Activated CD4-positive, alpha-beta T cell treated with anti-CD3 and anti-CD28 coated beads, Interleukin-2, amount 10 ng/mL, durations not matched to agents 7 days and 5 days (primary cell): ENCODE measurements at places on chromosomes 6 and 20. TPM values are rescaled to one million over a fixed set of nuclear protein-coding genes. Genes with fewer than 3 reads are reported as not detected.
A peak's percentile ranks its signal among the peaks of the same experiment; 100 is the strongest.

DNA sequence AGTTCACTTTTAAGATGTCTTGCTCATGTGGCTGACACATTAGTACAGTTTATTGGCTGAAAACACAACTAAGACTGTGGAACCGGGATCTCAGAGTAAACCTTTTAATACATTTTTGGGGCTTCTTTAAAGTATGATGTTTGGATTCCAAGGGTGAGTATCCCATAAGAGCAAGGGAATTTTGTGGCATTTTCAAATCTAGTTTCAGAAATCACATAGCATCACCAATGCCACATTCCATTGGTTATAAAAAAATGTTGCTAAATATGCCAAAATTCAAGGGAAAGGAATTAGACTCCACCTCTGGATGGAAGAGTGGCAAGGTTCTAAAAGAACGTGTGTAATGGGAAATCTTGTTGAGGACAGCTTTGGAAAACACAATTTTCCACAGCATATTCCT is 338.6 kb downstream of the COL12A1 start:
- DNase-seq: no peak
- no peaks in the 10 kb centered on the region for H3K4me1 ChIP-seq
- no peak overlapping the region for H3K4me3 ChIP-seq
- no peaks in the 10 kb centered on the region for H3K36me3 ChIP-seq

DNA sequence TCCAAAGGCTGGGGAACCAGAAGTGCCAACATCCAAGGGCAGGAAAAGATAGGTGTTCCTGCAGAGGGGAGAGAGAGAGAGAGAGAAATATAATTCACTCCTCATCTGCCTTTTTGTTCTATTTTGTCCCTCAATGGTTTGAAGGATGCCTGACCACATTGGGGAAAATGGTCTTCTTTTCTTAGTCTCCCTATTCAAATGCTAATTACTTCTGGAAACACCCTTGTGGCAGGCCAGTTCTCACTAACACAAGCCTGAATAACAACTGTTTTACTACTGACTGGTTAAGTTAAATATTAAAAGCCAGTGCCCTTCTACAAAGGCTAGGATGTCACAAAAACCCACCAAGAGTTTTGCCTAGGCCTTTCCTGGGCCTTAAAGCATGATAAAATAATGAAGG is 425.4 kb upstream of the HTR1E start:
- no peaks in the 10 kb centered on the region for H3K36me3 ChIP-seq
- no peaks in the 10 kb centered on the region for H3K27me3 ChIP-seq
- DNase-seq: no peak
- no peaks in the 10 kb centered on the region for H3K4me1 ChIP-seq

DNA sequence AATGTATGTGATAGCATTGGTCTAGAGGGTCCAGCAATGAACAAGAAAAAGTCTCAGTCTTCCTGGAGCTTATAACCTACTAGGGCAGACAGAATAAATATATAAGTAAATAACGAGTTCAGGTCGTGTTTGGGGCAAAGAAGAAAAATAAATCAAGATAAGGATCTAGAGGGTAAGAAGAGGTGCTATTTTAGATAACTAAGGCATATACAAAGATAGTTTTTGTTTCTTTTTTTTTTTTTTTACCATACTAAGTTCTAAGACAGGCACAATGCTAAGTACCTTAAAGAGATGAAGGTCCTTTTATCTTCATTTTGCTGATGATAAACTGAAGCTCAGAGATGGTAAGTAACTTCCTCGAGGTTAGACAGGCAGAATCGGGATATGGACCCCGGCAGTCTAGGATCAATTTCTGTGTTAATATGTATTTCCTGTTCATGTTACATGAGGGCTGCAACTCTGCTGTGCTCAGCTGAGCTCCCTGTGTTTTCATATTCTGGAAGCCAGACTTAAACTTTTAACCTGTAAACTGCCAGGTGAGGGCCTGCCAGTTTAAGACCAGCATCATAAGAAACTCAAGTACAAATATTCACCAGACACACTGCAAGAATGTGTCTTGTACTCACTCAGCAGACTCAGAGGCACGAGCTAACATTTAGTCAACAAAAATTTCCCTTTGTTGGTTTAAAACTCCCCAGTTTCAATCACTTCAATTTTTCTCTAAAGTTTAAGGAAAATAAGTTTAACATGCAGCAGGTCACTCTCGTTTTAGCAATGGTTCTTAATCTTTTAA is 23.3 kb downstream of the SESN1 start:
- H3K4me1 ChIP-seq: peaks cover 19% of the 10 kb centered on the region
- H3K4me3 ChIP-seq: peak overlapping the region; percentile 17

- no peak overlapping the region for H3K27ac ChIP-seq
- H3K27me3 ChIP-seq: no peaks in the 10 kb centered on the region
- peaks cover 44% of the 10 kb centered on the region for H3K4me1 ChIP-seq
- no peak for DNase-seq
- H3K36me3 ChIP-seq: peaks cover 10% of the 10 kb centered on the region
These were observed 334.1 kb downstream of the NRN1 start for GRCh38 chr6:5672581-5673011.

- H3K36me3 ChIP-seq: peaks cover 10% of the 10 kb centered on the region
- no peaks in the 10 kb centered on the region for H3K27me3 ChIP-seq
- no peak overlapping the region for H3K4me3 ChIP-seq
- no peak overlapping the region for H3K27ac ChIP-seq
- DNase-seq: peak; percentile 59
- peaks cover 19% of the 10 kb centered on the region for H3K4me1 ChIP-seq
These were observed 92.6 kb downstream of the RNGTT start for GRCh38 chr6:88870717-88871330.

GRCh38 chr6:50924758-50925157 is 106.1 kb downstream of the TFAP2B start:
- H3K27me3 ChIP-seq: no peaks in the 10 kb centered on the region
- no peak overlapping the region for H3K27ac ChIP-seq
- no peak for DNase-seq
- no peaks in the 10 kb centered on the region for H3K4me1 ChIP-seq
- H3K4me3 ChIP-seq: no peak overlapping the region
- H3K36me3 ChIP-seq: no peaks in the 10 kb centered on the region

- H3K27ac ChIP-seq: peak overlapping the region; percentile 67
- H3K4me3 ChIP-seq: no peak overlapping the region
- peaks cover 26% of the 10 kb centered on the region for H3K4me1 ChIP-seq
- no peak for DNase-seq
- no peaks in the 10 kb centered on the region for H3K27me3 ChIP-seq
These were observed 37.0 kb downstream of the PLCG1 start for GRCh38 chr20:41174373-41174772.

- no peak for DNase-seq
- no peak overlapping the region for H3K4me3 ChIP-seq
- no peaks in the 10 kb centered on the region for H3K27me3 ChIP-seq
- H3K4me1 ChIP-seq: no peaks in the 10 kb centered on the region
These were observed 49.7 kb downstream of the TP53INP2 start for GRCh38 chr20:34753706-34754461.

The ANGPT4 gene
- total RNA-seq: not detected

The NRSN2 gene
- total RNA-seq: 0.87 TPM

The RBM38 gene
- 98.8 TPM for total RNA-seq

The SOBP gene
- 0.31 TPM for total RNA-seq

The HELZ2 gene
- 107 TPM for total RNA-seq
